AG09319 (cell line): ENCODE measurements at places on chromosomes 1 and 21.
A peak's percentile ranks its signal among the peaks of the same experiment; 100 is the strongest.

DNA sequence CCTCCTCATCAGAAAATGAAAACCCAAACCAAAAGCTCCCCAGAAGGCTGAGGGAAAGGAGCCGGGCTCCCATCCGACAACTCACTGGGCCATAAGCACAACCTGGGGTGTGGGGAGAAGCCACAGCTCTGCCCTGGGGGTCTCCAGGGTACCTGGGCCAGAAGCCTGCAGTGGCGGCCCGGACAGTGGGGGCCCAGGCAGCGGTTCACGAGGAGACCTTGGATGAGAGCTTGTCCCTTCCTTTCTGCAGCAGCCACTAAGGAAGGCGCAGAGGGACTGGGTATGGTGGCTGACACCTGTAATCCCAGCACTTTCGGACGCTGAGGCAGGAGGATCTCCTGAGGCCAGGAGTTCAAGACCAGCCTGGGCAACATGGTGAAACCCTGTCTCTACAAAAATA, 17.5 kb upstream of the TRAPPC10 start:
- DNase-seq: no peak

DNA sequence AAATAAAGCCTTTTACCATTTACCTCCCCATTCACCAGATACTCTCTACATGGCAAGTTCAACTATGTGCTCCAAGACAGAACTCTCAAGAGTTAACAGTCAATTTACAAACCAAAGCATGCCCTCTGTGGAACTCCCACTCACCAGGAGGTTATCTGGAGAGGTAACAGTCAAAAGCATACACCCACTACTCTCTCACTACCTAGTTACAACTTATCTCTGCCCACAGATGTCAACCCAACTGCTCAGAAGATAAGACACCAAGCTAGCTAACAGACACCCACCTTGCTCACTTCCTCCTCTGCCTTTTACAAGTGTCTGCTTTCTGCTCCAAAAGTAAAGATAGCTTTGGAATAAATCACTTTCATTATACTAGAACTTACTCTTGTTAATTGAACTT, 131.0 kb downstream of the TRIM33 start:
- DNase-seq: no peak

- DNase-seq: no peak
Measured at GRCh38 chr1:96361271-96361856, 360.2 kb upstream of the PTBP2 start.

GRCh38 chr1:112982853-112983536, 27.0 kb upstream of the SLC16A1 start:
- DNase-seq: no peak

GRCh38 chr1:100714599-100714998, 4.9 kb upstream of the VCAM1 start:
- no peak for DNase-seq

- no peak for DNase-seq
Measured at GRCh38 chr1:234530672-234531071, 51.7 kb upstream of the TARBP1 start.

GRCh38 chr1:48940354-48940753, 163.7 kb upstream of the BEND5 start:
- no peak for DNase-seq

DNA sequence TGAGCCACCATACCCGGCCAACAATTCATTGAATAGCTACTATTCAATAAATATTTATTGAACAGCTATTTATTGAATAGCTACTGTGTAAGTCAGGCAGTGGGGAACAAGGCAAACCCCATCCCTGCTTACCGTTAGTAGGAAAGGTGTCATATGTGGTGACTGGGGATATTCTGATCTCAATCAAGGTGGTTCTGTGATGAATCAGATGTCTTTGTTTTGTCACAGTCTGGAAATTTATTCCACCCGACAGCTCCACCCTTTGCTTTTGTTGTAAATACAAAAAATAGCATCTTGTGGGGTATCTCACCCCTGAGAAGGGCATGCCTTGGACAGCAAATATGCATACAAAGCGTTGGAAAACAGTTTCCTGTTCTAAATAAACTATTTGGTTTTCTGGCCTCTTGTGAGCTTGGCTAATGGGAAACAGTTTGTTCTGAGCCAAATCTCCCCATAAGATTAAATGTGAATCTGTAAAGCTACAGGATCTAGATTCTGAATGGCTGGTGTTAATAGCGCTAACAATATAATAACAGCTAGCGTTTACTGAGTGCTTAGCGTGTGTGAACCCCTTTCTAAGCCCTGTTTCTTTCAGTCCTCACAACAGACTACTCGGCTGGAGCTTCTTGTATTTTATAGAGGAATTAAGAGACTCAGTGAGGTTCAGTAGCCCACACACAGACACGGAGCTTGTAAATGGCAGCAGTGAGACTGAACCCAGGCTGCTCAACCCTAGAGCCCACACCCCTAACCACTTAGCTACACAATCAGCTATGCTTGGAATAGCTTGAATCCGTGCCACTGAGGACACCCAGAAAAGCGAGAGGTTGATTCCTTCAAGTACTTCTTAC, 5.5 kb downstream of the PDPN start:
- DNase-seq: no peak

DNA sequence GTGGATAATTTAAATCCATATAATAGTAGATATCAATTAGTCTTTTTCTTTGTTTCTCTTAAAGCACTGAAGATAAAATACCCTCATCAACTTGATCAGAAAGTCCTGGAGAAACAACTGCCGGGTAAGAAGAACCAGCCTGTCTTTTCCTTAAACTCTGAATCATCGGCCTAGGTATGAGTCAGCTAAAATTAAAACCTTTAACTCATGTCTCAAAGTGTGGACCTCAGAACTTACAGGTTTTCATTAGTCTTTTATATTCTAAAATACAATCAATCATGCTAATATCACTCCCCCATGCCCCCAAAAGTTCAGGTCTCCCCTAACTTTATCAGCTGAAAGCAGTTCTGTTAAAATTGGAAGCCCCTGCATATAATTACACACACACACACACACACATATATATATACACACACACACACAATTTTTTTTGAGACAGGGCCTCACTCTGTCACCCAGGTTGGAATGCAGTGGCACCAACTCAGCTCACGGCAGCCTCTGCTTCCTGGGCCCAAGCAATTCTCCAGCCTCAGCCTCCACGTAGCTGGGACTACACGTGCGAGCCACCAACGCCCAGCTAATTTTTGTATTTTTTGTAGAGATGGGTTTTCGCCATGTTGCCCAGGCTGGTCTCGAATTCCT, 61.3 kb downstream of the B3GALNT2 start:
- DNase-seq: peak; percentile 38

DNA sequence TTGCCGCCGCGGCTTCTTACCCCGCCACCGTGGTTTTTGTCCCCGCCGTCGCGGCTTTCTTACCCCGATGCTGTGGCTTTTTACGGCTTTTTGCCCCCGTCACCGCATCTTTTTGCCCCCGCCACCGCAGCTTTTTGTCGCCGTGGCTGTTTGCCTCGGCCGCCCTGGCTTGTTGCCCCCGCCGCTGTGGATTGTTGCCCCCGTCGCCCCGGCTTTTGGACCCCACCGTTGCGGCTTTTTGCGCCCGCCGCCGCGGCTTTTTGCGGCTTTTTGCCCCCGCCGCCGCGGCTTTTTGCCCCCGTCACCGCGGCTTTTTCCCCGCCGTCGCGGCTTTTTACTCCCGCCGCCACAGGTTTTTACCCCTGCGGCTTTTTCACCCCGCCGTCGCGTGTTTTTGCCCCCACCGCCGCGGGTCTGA, 3934.3 kb downstream of the SRGAP2C start:
- no peak for DNase-seq

DNA sequence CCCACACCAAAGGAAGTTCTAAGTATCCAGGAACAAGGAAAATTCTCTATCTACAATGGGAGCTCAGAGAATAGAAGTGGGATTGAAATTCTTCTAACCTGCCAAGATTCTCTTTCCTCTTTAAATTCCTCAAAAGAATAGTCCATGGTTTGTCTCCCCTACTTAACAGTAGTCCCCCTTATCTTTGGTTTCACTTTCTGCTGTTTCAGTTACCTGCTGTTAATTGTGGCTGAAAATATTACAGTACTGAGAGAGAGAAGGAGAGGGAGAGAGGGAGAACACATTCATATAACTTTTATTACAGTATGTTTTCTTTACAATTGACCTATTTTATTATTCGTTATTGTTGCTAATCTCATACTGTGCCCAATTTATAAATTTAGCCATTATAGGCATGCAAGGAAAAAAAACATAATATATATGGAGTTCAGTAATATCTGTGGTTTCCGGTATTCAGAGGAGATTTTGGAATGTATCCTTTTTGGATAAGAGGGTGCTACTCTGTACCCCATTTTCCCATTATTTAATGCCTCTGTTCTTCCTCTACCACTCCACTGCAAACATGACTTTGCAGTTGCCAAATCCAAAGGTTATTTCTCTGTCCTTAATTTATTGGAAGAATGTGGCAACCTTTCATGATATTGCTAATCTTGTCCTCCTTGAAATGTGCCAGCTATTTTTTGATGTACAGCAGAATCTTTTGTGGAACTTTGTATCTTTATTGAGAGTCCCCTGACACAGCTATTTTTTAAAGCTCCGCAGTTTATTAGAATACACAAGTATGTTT, 68.0 kb downstream of the USP25 start:
- DNase-seq: no peak

- DNase-seq: no peak
Measured at GRCh38 chr1:57204091-57204490, 219.8 kb downstream of the DAB1 start.

- no peak for DNase-seq
Measured at GRCh38 chr1:205497351-205497750, 7.1 kb upstream of the CDK18 start.

DNA sequence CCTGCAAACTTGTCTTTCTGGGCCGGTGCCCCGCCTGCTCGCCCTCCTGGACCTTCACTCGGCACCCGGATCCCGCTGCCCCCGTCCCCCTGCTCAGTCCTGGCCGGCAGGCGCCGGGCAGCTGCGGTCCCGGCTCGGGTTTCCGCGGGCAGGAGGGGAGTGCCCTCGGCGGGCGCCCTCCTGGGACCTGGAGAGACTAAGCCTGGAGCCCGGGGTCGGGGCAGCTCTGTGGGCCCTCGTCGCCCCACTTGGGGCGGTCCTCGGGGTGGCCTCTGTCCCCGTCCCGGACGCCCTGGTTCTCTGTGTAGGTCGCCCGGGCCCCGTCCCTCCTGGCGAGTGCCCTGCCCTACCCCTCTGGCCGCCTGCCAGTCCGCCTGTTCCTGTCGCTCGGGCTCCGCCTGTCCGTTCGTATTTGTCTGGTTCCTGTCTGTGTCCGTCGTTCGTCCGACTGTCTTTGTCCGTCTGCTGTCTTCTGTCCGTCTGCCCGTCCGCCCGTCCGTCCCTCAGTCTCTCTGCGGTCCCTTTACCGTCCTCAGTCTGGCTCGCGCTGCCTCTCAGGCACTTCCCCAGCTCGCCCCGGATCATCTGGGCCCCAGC, 490 bp downstream of the SERINC2 start:
- DNase-seq: no peak

DNA sequence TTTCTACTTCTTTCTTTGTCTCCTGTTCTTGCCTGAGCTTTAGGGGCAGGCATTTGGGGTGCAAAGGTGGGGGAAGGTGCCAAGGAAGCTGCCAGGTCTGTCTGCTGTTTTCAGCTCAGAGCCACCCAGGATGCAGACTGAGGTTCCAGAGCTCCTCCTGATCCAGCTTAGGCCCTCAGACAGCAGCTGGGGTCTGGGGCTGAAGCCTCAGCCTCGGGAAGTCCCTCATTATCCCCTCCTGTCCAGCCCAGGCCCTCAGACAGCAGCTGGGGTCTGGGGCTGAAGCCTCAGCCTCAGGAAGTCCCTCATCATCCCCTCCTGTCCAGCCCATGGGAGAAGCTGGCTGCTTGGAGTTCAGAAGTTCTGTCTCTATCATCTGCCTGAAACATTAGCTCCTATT, 257.7 kb upstream of the CSF3R start:
- no peak for DNase-seq

DNA sequence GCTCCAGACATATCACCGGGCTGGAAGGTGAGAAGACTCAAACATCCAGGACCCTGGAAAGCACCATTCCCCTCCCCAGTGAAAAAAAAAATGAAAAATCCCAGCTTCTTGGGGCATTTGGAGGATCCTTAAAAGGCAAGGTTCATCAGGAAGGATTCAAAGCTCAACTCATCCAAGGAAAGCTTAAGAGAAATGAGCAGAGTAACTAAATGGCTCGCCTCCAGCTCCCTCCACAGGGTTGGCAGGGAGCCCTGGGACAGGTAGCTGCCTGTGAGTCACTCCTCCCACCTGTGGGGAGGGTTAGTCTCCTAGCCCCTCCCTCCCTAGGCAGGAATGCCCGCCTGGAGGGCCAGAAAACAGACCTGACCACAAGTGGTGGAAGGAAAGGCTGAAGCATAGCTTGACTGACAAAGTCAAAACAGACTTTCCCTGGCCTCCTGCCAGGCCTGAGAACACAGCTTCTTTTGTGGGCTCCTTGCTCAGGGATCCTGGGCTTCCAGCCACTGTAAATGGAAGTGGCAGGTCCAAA, 712 bp upstream of the LAMB3 start:
- DNase-seq: no peak

DNA sequence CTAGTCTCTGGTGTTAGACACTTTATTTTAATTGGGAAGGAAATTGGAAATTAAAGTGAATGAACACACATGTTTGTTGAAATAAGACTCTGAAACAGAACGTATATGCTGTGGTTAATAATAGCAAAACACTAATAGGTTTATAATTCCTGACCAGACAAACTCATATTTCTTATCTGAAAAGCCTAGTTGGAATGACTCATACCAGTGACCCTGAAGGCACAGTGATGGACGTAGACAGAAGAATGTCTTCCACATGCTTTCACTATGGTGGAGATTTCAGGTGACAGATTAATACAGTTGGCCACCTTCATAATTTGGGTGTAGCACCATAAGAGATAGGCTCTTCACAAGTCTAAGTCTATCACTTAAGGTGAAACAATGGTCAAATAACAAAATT, 83.0 kb upstream of the COL11A1 start:
- DNase-seq: no peak

DNA sequence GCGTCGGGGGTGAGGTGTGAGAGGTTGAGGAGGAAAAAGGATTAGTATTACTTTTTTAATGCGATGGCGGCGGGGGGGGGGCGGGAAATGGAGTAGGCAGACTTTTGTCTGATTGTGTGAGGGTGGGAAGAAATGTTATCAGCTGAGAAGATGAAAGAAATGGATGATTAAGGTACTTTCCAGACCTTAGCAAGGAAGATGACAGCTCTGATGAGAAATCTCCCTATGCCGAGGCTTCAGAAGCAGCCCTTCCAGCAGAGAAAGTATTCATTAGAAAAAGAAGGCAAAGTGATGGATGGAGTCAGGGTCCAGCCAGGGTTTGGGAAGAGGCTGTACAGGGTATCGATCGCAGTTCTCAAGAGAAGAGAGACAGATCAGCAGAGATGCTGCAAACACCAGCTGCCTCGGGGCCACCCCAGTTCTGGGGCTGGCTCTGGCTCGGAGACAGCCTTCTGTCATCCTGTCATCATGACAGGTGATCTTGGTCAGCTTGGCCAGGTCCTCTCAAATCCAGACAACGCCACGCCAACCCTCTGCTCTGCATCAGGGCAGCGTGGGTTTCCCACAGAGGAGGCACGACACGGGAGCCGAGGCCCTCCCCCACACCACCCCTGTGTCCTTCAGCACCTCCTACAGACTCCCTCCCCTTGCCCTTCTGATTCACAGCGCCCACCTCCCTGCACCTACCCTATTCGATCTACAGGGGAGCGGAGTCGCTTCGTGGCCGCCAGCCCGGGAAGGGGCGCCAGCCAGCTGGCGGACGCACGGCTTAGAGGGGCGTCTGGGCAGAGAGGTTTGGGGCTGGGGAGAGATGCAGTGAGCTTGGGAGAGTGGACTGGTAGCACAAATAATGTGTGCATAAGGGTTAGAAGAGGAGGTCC, 674 bp upstream of the ATXN7L2 start:
- DNase-seq: no peak

- no peak for DNase-seq
Measured at GRCh38 chr1:54716299-54717047, 812 bp downstream of the TTC4 start.

GRCh38 chr21:21612466-21612865, 614.3 kb downstream of the NCAM2 start:
- peak; percentile 36 for DNase-seq
